ENCODE measurements at places on chromosomes 1 and 21.
A peak's percentile ranks its signal among the peaks of the same experiment; 100 is the strongest.

GRCh38 chr1:9269078-9269501 is 23.6 kb upstream of the SPSB1 start:
- no peak for DNase-seq

- DNase-seq, result no peak
Observed at GRCh38 chr1:90201467-90202358, 206.8 kb downstream of the ZNF326 start.

DNA sequence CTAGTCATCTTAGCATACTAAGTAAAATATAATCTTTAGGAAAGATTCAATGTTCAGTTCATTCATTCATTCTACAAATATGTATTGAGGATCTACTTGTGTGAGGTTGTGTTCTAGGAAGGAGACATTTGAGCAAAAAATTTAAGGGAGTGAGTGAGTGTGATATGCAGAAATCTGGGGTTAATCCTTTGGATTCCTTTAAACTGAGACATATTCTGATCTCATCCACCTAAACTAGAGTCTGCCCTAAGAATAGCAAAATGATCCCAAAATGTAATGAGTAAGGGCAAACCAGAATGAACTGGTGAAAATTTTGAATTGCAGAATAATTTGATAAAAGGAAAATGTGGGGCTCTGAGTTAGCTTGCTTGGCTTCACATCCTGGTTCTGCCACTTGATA is 8.6 kb downstream of the UBE2U start:
- no peak for DNase-seq

GRCh38 chr21:41251961-41252642 is 64.5 kb upstream of the FAM3B start:
- no peak for DNase-seq

- no peak for DNase-seq
Observed at GRCh38 chr1:233668725-233669294, 54.9 kb downstream of the KCNK1 start.

- DNase-seq, result no peak
Observed at GRCh38 chr21:29523646-29524045, 224.9 kb downstream of the BACH1 start.

DNA sequence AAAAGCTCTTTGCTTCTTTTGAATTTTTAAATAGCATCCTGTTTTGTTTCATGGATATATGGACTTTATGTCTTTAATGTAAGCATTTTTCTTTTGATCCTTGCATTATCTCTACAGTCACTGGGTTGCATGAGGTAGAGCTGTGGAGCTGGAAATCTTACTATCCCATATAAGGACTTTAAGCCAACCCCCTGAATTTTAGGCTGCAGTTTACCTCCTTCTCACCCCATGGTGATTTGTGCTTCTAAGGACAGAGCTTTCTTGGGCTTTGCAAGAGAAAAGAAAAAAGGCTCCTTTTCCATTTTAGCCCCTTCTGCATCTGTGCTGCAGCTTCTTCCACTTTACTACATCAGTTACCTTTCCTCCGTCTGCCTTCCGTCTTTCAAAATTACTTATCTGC is 373.8 kb downstream of the HHAT start:
- no peak for DNase-seq

DNA sequence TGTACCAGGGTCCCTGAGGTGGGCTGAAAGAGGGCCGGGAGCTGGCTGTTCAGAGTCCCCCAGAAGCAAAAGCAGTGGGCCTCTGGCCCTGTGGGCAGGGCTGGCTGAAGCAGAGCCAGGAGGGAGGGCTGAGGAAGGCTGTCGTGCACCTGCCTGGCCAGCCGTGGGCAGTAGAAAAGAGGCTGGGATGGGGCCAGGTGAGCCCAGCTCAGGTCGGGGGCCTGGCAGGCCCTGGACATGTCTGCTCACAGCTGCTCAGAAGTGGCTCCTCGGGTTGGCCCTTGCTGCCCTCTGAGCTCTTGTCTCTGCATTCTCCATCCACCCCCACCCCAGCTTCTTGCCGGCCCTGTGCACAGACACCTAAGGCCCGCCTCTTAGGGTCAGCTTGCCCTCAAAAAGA is 60.0 kb downstream of the TCP10L start:
- DNase-seq, result no peak

GRCh38 chr1:62315387-62315786 is 3.8 kb downstream of the KANK4 start:
- no peak for DNase-seq

DNA sequence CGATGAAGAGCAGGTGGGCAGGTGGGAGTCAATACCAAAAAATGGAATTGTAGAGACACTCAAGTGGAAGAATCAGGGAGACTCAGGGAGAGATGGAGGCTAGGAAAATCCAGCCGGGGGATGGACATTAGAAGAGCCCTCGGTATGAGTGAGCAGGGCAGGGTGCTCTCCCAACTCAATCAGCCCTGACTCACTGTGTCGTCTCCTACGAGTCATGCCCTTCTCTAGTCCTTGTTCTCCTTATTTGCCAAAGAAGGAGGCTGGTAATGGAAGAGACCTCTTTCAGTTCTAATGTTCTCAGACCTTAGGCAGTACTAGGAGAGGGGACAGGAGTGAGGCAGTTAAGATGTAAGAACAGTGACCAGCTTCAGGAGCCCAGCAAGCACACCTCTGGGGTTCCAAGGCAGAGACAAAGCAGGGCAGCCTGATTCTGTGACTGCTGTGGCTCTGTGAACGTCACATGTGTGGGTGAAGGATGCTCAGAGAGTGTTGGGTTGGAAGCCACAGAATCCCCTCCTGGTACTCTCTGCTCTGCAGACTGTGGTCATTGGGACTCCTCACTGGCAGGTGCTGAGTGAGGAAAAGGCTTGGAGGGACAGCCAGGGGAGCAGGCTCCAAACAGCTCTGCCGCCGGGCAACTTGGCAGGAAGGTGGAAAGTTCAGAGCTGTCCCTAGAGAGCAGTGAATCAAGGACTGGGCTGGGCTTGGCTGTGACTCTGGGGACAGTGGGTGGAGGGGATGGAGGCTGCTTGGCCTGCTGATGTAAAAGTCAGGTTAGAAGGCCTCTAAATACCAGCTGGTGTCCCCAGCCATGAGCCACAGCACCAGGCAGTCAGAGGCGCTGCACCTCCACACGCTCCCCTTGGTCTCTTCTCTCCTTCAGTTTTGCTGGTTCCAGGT is 11.1 kb upstream of the GJA5 start:
- DNase-seq, result no peak

DNA sequence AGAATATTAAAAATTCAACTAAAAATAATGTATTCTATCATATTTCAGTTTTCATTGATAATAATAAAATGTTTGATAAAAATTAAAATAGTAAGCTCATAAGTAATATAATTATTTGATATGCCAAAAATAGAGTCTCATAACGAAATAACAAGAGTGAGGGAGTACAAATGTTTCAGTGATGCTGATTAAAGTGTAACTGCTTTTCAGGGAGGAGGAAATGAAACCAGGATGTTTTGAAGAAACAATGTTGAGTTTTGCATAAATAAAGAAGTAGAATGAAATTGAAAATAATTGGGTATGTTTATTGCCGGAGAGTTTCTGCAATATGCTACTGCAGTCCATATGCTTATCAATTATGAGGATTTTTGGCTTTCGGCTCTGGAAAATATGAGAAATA is 1159.8 kb upstream of the ADGRL2 start:
- no peak for DNase-seq

DNA sequence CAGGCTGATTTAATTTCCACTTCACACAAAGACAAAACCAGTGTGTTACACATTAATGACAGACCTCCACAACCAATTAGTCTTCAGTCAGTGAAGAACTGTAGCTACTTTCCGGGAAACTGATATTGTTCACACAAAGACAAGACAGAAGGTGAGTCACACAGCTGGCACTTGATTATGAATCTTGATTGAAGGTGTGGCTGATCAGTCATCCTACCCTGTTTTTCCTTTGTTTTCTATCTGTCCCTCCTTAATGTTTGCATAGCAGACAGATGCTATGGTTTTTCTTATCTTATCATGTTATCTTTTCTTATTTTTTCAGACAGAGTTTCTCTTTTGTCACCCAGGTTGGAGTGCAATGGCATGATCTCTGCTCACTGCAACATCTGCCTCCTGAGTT is 185.1 kb upstream of the GREM2 start:
- DNase-seq, result no peak

DNA sequence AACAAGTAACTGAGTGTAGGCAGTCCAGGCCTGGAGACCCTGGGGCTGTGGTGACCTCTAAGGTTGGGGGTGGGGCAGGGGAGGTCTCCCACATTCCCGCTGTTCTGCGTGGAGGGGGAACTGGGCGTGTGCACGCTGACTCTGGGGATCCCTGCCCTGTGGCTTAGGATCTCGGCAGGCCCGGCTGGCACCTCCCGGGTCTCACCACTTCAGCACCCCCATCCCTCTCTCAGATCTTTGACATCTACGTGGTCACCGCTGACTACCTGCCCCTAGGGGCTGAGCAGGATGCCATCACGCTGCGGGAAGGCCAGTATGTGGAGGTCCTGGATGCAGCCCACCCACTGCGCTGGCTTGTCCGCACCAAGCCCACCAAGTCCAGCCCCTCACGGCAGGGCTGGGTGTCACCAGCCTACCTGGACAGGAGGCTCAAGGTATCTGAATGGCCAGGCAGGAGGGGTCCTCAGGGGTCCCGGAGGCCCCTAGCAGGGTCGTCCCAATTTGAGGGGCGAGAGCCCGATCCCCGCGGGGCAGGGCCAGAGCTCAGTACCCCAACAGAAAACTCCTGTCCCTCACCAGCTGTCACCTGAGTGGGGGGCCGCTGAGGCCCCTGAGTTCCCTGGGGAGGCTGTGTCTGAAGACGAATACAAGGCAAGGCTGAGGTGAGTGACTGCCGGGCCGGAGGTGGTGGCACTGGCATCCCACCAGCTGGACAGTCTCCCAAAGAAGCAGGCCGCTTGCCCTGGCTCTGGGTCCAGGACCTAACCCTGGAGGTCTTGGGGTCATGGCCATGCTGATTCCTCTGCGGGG is 68.7 kb downstream of the TRIM11 start:
- DNase-seq, result peak; percentile 1

- DNase-seq, result no peak
Observed at GRCh38 chr1:47676311-47677054, 238.6 kb downstream of the FOXD2 start.

GRCh38 chr1:29523576-29523975 is 287.3 kb downstream of the PTPRU start:
- no peak for DNase-seq

GRCh38 chr1:114482585-114482984 is 28.4 kb downstream of the TRIM33 start:
- DNase-seq, result no peak

GRCh38 chr1:44631333-44631646 is 43.0 kb downstream of the TMEM53 start:
- DNase-seq, result no peak

DNA sequence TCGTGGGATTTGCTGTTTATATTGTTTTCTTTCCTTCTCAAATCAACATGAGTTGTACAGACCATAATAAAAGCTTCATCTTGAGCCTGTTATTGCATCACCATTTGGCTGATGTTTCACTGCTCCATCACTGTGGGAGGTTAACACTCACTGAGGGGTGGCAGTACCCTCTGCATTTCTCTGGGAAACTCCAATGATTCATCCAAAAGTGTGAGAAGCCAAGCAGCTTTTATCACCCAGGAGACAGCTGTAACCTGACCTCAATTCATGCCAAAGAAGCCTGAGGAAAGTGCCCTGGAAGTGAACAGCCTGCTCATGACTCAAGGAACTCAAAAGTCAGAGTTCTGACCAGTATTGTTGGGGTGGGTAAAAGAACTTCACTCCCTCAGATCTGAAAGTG is 84.1 kb downstream of the GPR88 start:
- DNase-seq, result no peak

GRCh38 chr1:235056937-235057336 is 71.7 kb downstream of the TOMM20 start:
- no peak for DNase-seq

- DNase-seq, result no peak
Observed at GRCh38 chr1:117368116-117369108, 1.2 kb downstream of the MAN1A2 start.

GRCh38 chr21:34289856-34290255 is 74.0 kb upstream of the KCNE2 start:
- DNase-seq, result no peak

DNA sequence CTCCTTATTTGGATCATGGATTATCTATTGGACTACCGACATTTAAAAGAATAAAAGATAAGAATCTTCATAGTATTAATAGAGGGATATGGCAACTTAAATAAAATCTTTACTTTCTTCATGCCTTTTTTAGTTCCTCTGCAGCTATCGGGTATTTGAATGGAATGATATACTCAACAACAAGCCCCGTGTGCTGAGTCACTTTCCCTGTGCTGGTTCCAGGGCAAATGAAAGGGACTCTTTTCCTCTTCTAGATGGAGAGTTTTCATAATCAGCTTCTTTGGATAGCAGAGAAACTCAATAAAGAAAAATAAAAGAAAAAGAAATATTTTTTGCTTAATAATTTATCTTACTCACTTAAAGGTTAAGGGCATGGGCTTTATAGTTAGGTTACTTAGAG is 213.7 kb downstream of the LRRC40 start:
- DNase-seq, result no peak

- DNase-seq, result no peak
Observed at GRCh38 chr1:68725001-68725752, 228.3 kb upstream of the DEPDC1 start.

DNA sequence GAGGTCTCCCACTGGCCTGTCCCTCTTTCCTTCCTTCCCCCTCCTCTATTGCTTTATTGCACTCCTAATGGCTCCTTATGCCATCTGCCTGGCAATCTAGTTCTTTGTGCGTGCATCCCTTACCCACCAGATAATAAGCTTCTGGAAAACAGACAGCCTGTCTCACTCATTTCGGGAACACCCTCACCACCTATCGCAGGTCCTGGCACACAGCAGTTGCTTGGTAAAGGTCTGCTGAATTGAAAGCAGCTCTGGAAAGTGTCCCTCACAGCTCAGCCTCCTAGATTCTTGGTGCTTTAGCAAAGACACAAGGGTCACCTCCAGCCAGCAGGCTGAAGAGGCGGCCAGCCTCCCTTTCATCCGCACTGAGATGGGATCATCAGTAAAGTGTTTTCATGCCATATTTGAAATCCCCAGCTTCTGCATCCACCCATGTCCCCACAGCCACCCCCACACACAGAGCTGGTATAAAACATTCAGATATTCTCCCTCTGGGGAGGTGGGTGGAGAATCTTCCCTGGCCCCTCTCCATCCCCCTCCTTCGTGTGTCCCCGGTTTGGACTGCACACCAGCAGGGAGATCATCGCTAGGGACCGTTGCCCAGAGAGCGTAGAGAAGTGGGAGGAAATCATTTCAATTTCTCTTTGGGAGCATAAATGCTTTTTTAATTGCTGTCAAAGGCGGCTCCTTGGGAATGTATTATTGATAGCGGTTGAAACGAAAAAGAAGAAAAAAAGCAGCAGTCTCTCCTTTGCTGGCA is 29.1 kb upstream of the ATP2B4 start:
- DNase-seq, result no peak

GRCh38 chr1:214966346-214966745 is 116.2 kb upstream of the KCNK2 start:
- no peak for DNase-seq

- no peak for DNase-seq
Observed at GRCh38 chr1:220291580-220291979, 19.3 kb upstream of the RAB3GAP2 start.

DNA sequence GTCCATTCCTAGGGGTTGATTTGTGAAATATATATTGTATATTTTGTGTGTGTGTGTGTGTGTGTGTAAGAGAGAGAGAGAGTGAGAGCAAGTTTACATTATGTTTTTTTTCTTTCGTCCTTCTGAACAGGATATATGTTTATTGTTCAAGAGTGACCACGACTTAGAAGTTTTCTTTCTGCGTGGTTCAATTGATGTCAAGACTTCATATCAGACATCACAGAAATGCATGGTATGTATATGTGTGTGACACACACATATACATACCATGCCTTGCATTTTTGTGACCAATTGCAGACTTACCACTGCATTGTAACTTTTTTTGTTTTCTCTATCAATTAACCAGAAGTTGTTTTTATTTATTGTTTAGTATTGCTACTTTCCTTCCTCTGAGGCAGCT is 2.5 kb downstream of the RASAL2 start:
- no peak for DNase-seq

All from WERI-Rb-1 (cell line).